ENCODE measurements at places on chromosomes 2 and 18. TPM values are rescaled to one million over a fixed set of nuclear protein-coding genes. Genes with fewer than 3 reads are reported as not detected.

GRCh38 chr2:23498943-23499342 lies 114.0 kb downstream of the KLHL29 start:
- no peak for DNase-seq

DNA sequence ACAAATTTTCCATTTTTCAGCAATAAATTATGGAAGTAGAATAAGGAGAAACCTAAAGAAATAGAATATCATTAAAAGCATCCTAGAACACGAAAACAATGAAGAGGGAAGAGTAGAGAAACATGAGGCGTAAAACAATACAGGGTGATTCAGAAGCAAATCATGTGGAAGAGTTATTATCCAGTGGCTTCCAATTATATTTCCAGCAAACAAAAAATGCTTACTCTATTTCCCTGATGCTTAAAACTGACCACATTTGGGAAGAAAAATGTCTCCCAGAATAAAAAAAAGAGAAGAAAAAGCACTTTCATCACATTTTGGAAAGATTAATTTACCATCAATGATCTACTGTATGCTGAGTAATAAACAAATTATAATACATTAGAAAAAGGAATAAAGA lies 192.6 kb downstream of the CD226 start:
- DNase-seq = no peak

The CD226 gene
- total RNA-seq = 3.1 TPM

DNA sequence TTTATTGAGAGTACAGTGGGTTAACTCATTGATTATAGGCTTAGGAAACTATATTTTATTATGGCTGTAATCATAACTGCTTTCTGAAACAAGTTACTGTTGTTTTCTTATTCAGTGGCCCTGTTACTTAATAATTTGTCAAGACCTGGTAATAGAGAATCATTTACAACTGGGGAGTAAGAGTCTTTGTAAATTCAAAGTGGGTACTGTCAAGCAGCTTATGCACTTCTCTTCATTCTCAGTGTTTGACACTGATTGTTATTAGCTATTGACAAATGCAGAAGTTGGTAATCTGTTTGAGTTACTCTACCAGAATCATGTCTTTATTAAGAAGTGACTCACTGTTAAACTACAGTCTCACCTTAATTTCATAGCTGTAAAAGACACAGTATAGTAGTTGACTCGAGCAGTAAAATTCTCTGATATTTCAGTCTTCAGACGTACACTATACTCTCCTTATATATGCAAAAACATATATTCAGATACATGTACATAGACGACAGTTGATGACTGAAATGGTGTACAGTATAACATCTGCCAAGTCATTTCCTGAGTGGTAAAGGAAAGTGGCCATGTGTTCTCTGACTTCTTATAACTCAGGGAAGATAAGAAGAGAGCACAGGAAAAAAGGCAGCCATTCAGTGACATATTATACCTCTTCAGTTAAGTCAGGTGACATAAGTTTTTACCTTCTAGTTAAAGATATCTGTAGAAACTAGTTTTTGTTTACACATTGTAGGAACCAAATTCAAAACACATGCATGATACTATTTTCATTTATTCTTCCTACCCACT lies 36.0 kb upstream of the TTC27 start:
- no peak for DNase-seq

GRCh38 chr18:7822435-7823331 lies 255.6 kb downstream of the PTPRM start:
- DNase-seq = no peak

The C2orf80 gene
- total RNA-seq = not detected

The NUP35 gene
- total RNA-seq = 21.1 TPM

The INHA gene
- total RNA-seq = 0.53 TPM

DNA sequence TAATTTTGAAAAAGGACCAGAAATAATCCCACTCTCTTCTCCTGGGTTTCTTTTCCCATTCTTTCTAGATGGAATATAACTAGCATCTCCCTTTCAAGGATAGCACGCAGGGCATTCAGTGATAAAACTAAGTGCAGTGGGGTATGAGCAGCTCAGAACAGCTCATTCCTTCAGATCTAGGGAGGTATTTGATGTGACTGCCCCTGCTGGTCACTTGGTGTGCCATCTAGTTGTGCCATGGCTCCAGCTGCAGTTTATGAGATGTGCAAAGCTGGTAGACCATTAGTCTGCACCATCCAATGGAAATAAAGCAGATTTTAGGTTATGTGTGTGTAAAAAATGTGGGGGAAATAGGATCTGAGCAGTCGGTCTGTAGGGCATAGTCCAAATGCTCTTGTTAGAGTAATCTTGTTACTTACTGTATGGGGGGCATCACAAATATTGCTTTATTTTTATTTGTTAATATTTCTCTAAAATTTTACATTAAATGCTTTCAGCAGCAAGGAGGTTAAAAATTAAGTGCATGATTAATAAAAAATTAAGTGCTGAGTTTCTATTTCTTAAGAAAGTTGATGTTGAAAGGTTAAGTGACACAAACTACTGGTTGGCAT lies 38.9 kb downstream of the CTAGE1 start:
- no peak for DNase-seq

DNA sequence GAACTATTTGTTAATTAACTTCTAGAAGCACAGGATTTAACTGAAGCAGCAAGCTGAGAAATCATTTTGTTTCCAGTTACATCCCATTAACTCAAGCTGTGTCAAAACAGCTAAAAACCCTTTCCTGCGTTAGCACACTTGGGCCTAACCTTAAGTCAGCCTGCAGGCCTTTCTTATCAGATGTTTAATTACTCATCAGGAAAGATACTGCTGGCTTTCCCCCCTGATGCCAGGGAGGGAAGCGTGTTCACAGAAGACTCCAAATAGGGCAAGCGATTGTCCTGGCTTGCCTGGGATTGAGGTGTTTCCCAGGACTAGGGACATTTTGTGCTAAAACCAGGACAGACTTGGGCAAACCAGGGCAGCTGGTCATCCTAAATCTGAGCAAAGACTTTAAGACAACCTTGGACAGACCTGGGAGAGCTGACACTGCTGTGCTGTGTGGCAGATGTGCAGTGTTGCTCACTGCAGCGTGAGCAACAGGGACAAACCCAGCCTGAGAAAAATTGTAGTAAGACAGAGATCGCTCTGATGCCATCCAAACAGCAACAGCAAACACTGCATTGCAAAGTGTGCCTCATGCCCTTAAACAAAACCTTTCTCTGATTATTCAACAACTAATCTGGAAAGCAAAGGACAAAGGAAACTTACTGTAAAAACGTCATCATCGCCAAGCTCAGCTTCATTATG lies 100.9 kb downstream of the SPRED2 start:
- no peak for DNase-seq

All from sciatic nerve (tissue), 2 donors.